HFFc6 (cell line): ENCODE measurements at places on chromosomes 7 and 10. TPM values are rescaled to one million over a fixed set of nuclear protein-coding genes. Genes with fewer than 3 reads are reported as not detected.

- DNase-seq: no peak
Measured at GRCh38 chr10:21961847-21962246, 41.7 kb downstream of the DNAJC1 start.

- DNase-seq: no peak
Measured at GRCh38 chr10:75432763-75433162, 1.3 kb downstream of the LRMDA start.

GRCh38 chr7:149719912-149720335 is 53.5 kb downstream of the ZNF467 start:
- no peak for DNase-seq

DNA sequence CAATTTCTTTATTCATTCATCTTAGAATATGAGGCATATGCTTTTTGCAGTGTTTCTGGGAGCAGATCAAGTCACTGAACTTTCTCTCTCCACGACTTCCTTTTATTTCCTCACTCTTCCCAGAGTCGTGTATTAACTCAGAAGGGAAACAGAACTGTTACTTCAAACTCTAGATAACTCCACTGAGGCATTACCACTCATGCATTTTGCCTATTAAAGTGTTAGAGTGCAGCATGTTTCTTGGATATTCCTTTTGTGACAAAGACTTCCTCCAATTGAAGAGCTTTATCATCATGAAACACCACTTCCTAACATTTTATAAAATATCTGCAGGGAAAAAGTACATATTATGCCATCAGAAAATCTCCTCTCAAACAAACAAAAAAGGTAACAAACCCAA is 797.4 kb upstream of the COBL start:
- no peak for DNase-seq

CDH23 gene
- 0.03 to 0.05 TPM in 2 of 3 replicates, not detected in the other for total RNA-seq

- no peak for DNase-seq
Measured at GRCh38 chr7:922334-923107, 32.0 kb downstream of the ADAP1 start.

DNA sequence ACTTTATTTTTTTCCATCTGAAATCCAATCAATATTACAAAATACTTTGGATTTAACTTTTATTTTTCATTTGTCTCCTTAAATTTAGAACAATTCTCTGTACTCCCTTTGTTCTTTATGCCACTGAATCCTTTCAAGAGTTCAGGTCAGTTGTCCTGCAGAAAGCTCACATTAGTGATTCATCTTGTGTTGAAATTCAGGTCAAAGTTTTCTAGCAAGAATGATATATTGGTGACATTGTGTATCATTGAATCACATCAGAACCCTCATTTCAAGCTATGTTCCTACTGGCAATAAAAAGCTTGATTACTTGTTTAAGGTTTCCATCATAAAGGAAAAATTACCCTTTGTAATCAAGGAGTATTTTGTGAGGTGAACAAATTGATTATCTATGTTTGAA is 378.8 kb upstream of the STEAP1 start:
- no peak for DNase-seq

HABP2 gene
- total RNA-seq: not detected in 3 replicates

GRCh38 chr7:18555968-18556367 is 60.4 kb downstream of the HDAC9 start:
- DNase-seq: no peak

DNA sequence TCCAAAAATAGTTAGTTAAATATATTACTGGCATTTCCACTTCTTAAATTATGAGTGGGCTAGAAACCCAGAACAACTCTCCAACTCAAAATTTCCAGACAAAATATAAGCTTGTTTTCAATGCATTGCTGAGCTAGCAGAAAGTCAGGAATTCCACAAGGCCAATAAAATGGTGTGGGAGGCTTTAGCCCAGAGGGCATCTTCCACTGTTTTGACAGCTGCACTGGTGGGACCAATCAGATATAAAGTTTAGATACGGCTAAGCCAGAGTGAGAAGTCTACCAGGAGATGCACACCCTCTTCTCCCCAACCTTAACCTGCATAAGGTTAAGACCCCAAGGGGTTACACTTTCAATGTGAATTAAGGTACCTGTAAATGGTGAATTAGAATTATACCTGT is 76.6 kb downstream of the AMPH start:
- DNase-seq: no peak

CRHR2 gene
- total RNA-seq: not detected in 3 replicates

DNA sequence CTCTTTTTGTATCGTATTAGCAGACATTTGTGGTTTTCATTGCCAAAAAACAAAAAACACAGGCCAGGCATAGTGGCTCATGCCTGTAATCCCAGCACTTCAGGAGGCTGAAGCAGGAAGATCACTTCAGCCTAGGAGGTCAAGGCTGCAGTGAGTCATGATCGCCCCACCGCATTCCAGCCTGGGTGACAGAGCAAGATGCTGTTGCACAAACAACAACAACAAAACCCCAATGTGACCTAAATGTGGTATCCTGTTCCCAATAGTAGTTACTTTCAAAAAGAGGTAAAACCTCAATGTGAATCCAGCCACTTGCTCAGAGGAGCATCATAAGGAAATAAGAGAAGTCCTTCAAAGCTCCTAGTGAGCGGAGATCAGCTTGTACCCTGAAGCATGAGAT is 45.8 kb upstream of the SKAP2 start:
- DNase-seq: peak; percentile 46

GRCh38 chr7:106604303-106604924 is 56.5 kb downstream of the CCDC71L start:
- DNase-seq: no peak

GRCh38 chr7:3067606-3068380 is 24.1 kb upstream of the CARD11 start:
- no peak for DNase-seq
